HS-5 (cell line): ENCODE measurements at places on chromosomes 11 and 22.

DNA sequence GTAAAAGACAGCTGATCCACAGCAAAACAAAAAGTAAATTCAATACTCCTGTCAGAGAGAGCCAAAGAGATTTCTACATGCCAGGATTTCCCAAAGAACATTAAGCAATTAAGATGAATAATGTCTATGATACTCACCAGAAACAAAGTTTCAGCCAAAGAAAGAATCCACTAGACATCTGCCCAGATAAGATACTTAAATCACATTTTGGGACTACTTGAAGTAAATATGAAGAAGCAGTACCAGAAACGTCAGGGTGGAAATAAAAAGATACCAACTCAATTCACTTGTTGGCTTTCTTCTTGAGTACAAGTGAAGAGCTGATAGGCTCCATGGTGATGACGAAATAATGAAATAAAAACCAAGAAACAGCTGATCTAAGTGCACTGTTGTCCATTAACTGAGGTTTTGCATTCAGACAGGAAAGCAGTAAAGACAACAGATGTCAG is 31.6 kb upstream of the ARHGAP32 start:
- peak; percentile 14 for DNase-seq

DNA sequence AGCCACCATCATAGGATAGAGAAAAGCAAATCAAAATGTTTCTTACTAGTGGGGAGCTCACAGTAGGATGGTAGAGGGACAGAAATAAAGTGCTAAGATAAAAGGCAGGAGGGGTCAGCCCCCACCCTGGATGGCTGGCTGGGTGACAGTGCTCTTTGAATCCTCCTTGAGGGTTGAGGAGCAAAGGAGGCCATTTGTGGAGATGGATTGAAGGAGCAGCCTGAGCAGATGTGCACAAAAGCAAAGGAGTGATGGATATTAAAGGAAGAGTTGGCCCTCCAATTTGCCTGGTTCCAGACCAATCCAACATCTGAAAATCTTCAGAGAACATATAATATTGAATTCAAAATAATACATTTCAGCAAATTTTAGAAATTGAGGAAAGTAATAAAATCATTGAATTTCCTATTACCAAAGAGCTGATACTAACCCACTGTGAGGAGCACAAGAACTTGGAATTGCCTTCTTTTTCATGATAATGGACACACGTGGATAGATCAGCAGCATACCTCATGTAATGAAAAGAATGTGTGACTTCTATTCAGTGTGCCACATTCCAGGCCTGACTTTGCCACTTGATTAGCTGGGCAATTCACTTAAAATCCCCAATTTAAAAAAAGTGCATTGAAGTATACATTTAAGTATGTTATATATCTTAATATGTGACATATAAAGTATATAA is 287.0 kb downstream of the FAT3 start:
- no peak for DNase-seq

- DNase-seq: no peak
These were observed 30.4 kb upstream of the CRTAM start for GRCh38 chr11:122807731-122808477.

GRCh38 chr11:75159151-75159953 is 8.4 kb downstream of the SLCO2B1 start:
- DNase-seq: no peak

DNA sequence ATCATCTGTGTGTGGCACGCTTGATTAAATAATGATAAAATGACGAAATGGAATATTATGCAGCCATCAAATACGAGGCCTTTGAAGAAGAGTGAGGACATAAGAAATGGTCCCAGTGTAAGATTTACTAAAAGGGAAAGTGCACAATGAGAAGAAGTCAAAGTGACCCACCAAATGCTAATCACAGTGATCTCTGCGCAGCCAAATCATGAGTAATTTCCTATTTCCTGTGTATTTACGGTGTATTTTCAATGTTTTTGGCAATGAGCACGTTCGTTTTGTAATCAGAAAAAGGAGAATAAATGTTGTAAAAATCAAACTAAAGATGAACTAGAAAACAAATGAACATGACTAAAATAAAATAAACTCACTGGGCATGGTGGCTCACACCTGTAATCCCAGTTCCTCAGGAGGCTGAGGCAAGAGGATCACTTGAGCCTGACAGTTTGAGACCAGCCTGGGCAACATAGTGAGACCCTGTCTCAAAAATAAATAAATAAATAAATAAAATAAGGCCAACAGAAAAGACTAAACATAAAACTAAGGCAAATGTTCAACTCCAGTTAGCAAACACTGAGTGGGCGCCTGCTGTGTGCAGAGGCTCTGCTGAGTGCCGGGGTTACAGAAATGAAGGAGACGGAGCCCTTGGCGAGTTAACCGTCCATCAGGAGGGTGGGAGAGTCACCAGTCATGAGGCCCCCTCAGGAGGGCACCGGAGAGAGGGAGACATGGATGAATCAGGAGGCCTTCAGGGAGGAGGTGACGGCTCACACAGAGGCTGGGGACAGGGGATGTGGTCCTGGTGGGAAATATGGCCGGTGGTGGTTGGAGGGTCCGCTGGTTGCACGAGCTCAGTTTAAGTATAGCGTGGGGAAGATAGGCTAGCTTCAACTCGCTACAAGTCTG is 26.0 kb upstream of the CBX7 start:
- peak; percentile 57 for DNase-seq

GRCh38 chr11:47183969-47184368 is 2.3 kb downstream of the PACSIN3 start:
- DNase-seq: no peak

- DNase-seq: no peak
These were observed 5.6 kb downstream of the SLC35C1 start for GRCh38 chr11:45810431-45811108.

GRCh38 chr11:61855939-61856680 is 28.0 kb downstream of the FADS2 start:
- no peak for DNase-seq

DNA sequence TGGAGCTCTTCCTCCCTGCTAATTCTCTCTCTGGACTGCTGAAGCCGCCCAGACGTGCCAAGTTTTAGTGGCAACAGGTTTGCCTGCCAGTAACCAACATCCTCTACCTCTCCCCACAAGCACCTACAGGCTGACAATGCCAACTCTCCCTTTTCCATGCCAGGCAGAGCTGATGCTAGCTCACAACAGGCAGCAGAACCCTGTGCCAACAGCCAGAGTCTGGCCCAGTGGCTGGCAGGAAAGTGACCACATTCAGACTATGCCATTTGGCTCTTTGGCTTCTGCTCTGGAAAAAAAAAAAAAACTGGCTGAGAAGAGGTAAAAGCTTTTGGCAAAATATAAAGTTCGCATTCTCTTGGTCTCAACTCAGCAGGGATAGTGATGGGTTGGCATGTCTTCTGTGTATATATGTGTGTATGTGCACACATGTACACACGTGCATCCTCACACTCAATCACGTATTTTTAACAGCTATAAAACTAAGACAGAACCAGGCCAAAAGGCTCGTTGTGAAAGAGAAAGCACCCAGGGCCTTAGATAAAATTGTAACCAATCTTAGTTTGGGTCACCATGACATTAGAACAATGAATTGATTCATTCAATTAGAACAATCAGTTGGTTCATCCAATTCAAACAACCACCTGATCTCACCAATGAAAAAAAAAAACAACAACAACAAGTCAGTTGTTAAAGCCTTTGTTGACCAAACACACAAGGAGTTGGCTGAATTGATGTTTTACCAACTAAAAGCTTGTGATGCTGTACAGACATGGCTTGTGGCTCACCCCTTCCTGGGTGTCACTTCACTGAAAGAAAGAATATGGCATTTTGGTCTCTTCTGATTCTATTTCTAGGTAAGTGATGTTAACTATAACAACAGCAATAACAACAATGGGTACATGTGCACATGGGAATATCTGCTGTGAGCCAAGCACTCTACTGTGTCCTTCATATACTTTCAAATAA is 48.6 kb downstream of the TRIM29 start:
- no peak for DNase-seq

- DNase-seq: no peak
These were observed 1263.6 kb upstream of the RAG2 start for GRCh38 chr11:37861671-37862070.

DNA sequence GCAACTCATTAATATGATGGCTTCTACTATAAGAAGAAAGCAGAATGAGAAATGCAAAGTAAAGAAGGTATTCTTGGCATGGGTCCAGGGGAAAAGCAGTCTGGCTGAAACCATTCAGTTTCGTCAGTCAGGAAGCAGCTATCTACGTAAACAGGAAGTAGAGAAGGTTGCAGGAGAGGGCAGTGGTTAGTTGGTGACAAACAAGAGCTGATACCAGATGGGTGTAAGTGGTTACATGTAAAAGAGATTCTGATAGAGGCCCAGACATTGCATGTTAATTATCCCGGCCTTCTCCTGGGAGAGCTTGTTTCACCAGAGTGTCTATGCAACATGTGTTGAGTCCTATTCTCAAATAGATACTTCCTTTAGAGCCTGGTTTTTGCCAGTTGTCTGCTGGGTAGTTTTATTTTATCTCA is 58.4 kb upstream of the PSMA1 start:
- no peak for DNase-seq

DNA sequence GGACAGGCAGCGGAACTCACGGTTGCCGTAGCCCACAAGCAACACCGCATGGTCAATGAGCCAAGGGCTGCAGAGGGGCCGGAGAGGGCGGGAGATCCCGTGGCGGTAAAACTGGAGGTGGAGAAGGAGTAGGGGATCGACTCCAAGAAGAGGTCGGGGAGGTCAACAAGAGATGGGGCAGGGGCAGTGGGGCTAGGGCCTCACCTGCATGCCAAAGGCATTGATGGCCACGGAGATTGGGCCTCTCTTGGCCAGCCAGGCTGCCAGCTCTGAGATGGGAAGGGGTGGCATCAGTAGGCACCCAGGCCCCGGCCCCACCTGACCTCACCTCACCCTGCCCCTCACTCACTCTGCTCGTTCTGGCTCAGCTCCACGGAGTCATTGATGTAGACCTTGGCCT is 3.9 kb downstream of the CTSF start:
- no peak for DNase-seq

DNA sequence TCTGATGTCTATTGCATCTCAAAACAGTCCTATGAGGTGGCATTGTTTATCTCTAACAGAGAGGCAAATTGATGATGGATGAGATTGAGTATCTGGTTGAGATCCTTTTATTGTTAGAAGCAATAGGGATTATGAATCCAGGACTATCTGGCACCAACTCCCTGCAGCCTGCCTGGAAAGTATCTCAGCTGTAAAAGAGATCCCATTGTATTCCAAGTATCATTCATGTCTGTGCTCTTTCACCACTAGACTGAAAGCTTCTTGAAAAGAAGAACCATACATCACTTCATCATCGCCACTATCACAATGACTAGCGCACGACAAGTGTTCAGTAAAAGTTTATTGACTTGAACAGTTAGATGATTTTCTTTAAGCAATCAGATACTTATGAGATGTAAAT is 41.9 kb upstream of the PCF11 start:
- no peak for DNase-seq

- no peak for DNase-seq
These were observed 3.6 kb upstream of the LMO1 start for GRCh38 chr11:8267280-8267679.

- DNase-seq: no peak
These were observed 3.2 kb downstream of the CTSD start for GRCh38 chr11:1760351-1761109.

- DNase-seq: no peak
These were observed 44.1 kb upstream of the FIBIN start for GRCh38 chr11:26949846-26950245.

DNA sequence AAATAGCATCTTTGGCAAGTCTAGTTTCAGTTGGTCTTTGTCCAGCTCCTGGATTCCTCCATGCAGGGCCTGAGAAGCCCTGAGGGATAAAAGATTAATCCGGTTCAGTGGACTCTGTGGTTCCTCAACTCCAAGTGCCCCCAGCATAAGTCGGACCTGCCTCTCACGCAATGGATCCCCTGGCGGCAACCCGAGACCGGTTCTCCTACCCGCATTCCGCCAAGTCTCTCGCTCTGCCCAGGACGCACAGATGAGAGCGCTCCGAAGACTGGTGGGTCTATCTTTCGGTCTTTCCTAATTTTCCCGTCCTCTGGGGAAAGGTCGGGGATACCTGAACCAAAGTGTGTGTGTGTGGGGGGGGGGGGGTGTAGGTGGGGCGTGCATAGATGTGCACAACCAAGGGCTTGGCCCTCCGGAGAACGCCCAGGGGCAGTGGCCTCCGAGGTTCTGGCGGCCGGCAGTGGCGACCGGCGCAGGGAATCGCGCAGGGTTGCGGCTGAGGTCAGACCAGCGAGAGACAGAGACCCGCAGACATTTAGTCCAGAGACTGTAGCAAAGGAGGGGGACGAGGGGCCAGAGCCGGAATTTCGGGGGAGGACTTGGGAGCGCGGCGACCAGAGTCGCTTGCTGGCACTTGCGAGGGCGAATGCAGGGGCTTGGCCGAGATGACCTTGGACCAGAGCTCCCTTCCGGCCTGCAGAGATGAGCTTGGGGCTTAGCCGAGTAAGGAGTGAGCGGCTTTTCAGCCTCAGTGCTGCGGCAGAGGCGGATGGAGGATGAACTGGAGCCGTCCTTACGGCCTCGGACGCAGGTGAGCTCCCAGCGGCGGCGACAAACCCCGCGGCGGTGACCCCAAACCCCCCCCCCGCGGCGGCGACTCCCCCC is 712 bp upstream of the SLC2A11 start:
- DNase-seq: no peak

DNA sequence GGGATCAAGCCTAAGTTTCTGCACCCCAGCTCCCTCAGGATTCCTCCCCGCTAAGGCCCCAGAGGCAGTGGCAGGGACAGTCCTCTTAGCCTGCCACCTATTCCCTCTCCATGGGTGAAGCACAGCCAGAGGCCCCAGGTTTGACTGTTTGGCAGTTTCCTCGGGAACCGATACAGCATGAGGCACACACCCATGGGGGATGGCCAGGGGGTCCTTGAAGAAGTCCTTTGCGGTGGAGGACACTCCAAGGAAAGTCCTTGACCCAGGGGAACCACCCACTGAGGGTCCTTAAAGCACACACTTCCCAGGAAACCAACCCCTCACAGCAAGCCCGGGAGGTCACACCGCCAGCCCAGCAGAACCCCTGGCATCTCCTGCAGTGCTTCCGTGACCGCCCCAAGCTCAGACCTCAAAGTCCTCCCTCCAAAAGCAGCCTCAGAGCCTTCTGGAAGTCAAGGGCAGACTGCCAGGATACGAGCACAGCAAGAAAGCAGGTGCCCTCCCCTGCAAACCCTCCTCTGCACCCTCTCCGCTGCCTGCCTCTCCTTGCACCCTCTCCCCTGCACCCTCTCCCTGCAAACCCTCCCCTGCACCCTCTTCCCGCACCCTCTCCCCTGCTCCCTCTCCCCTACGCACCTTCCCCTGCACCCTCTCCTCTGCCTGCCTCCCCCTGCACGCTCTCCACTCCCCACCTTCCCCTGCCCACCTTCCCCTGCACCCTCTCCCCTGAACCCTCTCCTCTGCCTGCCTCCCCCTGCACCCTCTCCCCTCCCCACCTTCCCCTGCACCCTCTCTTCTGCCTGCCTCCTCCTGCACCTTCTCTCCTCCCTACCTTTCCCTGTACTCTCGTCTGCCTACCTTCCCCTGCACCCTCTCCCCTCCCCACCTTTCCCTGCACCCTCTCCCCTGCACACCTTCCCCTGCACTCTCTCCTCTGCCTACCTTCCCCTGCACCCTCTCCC is 1.4 kb downstream of the SIGIRR start:
- DNase-seq: no peak

GRCh38 chr11:3834664-3835461 is 5.9 kb downstream of the RHOG start:
- no peak for DNase-seq
